Liver (tissue), 10 donors: ENCODE measurements at places on chromosomes 2 and 18. TPM values are rescaled to one million over a fixed set of nuclear protein-coding genes. Genes with fewer than 3 reads are reported as not detected.

GRCh38 chr2:60488291-60488690 lies 65.2 kb downstream of the BCL11A start:
- no peak for DNase-seq

DNA sequence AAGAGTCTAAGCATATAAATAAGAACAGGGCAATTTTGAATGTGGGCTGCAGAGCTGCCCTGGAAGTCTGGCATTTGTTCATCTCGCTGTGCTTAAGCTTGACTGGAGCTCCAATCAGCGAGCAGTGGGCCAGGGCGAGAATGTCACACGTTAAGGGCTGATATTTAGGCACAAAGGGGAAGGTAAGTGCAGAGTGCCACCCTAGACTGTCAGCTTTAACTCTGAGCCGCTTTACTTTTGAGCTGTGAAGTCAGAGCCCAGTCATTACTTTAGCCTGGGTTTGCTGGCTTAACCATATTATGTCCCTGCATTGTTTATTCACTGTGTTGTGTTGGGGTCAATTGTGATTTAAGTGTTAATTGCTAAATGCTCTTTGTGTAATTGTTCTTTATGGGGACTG lies 236.1 kb upstream of the SIX3 start:
- no peak for DNase-seq

- no peak for DNase-seq
Observed at GRCh38 chr2:215951558-215951957, 61.8 kb downstream of the MREG start.

GRCh38 chr2:189500456-189501160 lies 59.3 kb downstream of the WDR75 start:
- no peak for DNase-seq

DNA sequence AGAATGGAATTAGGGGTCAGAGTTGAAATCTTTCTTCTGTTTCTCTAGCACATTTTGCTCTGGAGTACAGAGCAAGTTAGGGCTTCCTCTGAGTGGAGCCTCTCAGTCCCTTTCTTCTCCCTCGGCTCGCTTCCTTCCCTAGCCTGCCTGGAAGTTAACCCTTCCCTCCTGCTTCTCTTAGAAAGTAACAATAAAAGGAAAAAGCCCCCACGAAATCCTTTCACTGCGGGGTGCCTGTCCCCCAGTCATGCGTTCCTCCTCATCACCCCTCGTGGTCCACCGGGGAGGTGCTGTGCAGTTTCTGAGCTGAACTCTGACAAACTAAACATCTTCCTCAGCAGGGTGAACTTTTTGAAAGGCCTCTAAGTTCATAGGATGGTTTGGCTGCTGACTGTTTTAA lies 2.0 kb downstream of the IGFBP2 start:
- no peak for DNase-seq

- no peak for DNase-seq
Observed at GRCh38 chr2:118240276-118240675, 152.0 kb downstream of the INSIG2 start.

GRCh38 chr2:240909216-240909974 lies 3.3 kb downstream of the CROCC2 start:
- DNase-seq: no peak

GRCh38 chr2:12199491-12200211 lies 453.2 kb downstream of the LPIN1 start:
- DNase-seq: no peak

DNA sequence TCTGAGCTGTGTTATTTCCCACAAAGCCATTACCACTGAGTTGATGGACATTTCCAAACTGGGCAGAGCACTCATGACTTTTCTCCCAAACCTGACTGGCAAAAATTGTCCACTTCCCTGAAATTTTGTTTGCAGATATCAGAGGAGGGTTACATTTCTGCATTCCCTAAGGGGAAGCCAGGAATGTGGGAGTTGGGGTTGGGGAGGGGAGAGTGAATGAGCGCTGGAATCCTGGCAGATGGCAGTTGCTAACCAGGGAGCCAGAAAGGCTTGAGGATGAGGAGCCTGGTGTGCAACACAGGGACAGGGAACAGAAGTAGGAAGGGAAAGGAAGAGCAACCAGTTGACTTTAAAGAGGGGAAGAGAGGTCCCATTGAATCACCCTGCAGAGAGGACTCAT lies 14.0 kb upstream of the CCNYL1 start:
- DNase-seq: no peak

- DNase-seq: no peak
Observed at GRCh38 chr2:239959059-239959971, 65.8 kb downstream of the NDUFA10 start.

GRCh38 chr2:188512456-188512855 lies 220.8 kb downstream of the GULP1 start:
- no peak for DNase-seq

Gene KCNJ3
- 0.23 TPM for total RNA-seq

Gene GKN1
- total RNA-seq: not detected

Gene EGR4
- total RNA-seq: not detected

Gene MAP2
- total RNA-seq: 4.2 TPM
